NCI-H1436 (cell line): ENCODE measurements at places on chromosomes 2 and 18.

GRCh38 chr2:176103742-176104315 is 3.3 kb upstream of the HOXD11 start:
- no peak for DNase-seq

DNA sequence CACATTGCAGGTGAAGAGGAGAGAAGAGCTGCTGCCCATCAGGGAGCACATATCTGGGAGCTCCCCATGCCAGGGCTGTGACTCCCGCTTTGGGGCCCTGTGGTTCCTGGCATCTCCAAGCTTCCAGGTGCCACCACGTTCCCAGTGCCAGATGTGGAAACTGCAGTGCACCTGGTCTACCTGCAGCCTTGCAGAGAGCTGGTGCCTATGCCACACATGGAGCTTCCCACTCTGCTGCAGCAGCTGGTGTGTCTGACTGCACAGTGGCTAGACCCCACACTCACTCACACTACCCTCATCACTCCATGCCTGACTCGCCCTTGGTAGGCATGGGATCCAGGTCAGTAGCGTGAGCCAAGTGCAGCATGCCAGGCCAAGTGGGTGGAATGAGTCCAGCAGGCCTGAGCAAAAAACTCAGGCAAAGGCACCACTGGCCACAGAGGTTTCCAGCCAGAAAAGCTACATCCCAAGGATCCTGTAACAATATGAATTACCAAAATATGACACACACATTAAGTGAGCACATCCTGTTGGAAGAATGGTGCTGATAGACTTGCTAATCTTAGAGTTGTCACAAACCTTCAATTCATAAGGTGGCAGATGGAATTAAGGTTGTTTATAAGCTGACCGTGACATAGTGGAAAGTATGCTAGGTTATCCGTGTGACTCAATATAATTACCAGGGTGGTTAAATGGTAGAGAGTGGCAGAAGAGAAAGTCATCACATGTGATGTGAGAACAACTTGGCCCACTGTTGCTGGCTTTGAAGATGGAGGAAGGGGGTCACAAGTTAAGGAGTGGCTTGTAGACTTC is 150.9 kb downstream of the EHBP1 start:
- no peak for DNase-seq

DNA sequence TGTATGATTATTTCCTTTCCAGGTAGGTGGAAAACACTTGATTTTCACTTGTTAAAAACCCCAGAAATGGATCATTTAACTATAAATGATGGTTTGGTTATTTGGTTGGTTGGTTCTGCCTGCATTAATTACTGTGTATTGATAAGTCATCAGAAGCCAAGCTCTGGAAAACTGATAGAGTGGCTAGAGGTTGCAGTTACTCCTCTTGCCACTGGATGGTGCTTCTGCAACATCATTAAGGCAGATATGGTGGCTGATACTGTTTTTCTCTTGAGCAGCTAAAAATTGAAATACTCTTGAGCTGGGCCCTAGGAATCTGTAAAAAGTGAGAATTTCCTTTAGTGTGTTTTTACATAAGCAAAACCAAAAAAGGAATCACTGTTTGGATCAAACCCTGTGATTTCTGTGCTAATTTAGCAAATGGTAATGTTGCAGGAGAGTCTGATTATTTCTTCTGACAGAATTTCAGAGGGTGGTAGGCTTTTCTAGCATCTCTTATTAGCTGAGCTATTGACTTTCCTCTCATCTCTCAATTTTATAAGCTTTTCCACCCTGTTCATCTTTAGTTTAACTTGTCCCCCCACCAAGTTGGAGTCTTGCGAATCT is 54.3 kb downstream of the RAB10 start:
- peak; percentile 33 for DNase-seq

- DNase-seq, result no peak
Observed at GRCh38 chr2:173149491-173149890, 73.8 kb downstream of the MAP3K20 start.

- no peak for DNase-seq
Observed at GRCh38 chr18:75128051-75128605, 80.8 kb downstream of the PTGR3 start.

- no peak for DNase-seq
Observed at GRCh38 chr2:131402320-131403039, 38.5 kb upstream of the RAB6D start.

DNA sequence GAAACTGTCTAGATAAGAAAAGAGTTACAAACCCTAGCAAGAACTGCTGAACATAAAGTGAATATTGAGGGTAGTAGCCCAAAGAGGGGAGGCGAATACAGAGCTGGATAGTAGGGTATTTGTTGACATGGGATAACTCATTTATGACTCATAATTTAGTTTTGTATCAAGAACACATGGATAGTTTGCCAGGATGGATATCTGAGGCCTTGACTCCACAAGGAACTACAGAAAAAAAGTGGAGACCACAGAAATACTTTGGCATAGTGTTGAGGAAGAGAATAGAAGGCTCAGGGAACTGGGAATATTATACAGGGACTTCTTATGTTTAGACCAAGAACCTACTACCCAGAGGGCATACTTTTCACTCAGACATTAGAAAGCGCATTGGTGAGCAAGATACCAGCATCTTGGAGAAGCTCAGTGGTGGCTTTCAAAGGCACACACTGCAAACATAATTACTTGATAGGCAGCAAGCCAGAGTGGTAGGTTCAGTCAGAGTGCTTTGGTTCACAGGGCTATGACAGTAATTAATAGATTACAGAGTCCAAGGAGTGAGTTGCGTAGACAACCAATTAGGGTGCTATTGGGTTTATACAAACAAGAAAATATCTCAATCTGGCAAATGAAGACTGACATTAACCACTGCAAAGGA is 51.9 kb upstream of the ZBTB7C start:
- DNase-seq, result no peak

GRCh38 chr2:54388076-54388475 is 68.1 kb upstream of the SPTBN1 start:
- no peak for DNase-seq

- peak; percentile 41 for DNase-seq
Observed at GRCh38 chr2:181742922-181743722, 62.8 kb upstream of the NEUROD1 start.

- DNase-seq, result no peak
Observed at GRCh38 chr18:53411511-53411910, 813.0 kb downstream of the MBD2 start.

- no peak for DNase-seq
Observed at GRCh38 chr2:198498048-198498447, 693.7 kb downstream of the PLCL1 start.

DNA sequence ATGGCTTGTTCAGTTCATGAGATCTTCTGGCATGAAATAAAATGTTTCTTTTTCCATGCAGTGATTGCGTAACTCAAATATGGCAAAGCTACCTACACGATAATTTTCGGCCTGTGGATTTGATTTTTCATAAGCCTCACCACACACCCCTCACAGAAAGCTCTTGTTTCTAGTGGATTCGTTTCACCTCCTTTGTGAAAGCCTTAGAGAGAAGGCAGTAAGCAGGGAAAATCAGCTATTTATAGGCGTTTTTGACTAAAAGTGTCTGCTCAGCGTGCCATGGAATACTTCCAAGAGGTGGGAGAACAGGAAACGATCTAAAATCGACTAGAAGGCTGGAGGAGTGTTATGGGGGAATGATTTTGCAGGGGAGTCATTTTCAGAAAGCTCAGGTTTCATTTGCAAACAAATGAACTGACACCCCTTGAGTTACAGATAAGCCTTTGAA is 417.9 kb downstream of the TGIF1 start:
- no peak for DNase-seq

DNA sequence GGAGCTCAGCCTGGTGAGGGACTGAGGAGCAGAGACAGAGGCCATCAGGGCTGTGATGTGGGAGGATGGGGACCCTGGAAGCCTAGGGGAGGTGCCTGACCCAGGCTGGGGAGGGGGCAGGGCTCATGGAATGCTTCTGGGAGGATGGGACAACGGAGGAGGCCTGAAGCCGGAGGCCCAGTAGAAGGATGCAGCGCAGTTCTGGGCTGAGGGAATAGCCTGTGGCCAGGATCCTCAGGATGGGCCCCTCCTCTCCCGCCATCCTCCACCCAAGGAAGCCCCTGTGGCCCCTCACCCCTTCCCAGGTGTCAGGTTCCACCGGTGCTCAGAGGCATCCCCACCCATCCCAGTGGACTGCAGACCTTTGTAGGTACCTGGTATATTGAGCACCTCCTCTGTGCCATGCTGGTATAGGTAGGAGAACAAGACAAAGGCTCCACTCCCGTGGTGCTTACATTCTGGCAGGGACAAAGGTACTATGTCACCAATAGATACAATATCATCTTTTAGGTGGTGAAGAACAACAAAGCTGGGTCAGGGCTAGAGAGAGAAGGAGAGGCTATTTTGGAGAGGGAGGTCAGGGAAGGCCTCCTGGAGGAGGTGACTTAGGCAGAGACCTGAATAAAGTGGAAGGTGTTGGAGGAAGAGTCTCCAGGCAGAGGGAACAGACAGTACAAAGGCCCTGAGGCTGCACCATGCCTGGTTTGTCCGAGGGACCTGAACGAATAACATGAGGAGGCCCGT is 2.7 kb downstream of the ZAP70 start:
- no peak for DNase-seq

- DNase-seq, result no peak
Observed at GRCh38 chr18:26425148-26425531, 123.2 kb downstream of the KCTD1 start.

- no peak for DNase-seq
Observed at GRCh38 chr2:238407566-238407965, 19.2 kb upstream of the ASB1 start.

- DNase-seq, result no peak
Observed at GRCh38 chr2:9887513-9887912, 44.2 kb downstream of the TAF1B start.

DNA sequence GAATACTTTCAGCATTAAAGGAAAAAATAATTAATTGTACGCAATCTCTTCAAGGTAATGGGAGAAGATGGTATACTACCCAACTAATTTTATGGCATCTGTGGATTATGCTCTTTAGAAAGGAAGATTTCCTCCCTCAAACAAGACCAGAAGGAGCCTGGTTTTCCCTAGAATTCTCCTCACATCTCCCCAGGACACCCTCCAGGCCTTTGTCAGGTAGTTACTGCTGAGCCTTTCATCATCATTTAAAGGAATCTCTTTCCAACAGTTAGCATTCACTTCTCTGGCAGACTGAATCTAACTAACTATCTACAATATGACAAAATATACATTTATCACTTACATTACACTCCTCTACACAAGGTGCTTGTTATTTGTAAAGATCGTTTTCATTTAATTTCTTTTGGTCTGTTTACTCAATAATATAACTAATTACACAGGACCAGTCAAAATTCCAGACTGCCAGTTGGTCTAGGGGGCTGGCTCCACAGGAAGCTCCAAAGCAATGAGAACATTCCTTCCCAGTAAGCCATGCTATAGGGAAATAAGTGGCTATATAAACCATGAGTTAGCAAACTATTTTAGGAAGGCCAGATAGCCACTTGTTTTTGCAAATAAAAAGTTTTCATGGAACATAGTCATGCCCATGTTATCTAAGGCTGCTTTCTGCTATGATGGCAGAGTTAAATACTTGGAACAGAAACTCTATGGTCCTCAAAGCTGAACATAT is 19.1 kb downstream of the ZNF24 start:
- no peak for DNase-seq

GRCh38 chr18:64379662-64380061 is 230.8 kb upstream of the LINC00305 start:
- no peak for DNase-seq
